ENCODE measurements at places on chromosomes 12 and 14. TPM values are rescaled to one million over a fixed set of nuclear protein-coding genes. Genes with fewer than 3 reads are reported as not detected.

- peaks cover 6% of the 10 kb centered on the region for H3K4me1 ChIP-seq
- H3K27ac ChIP-seq = no peak overlapping the region
- no peaks in the 10 kb centered on the region for H3K27me3 ChIP-seq
- no peak overlapping the region for H3K4me3 ChIP-seq
Measured at GRCh38 chr12:127381043-127381668, 885.8 kb upstream of the TMEM132C start.

The KLHL33 gene
- total RNA-seq = 0.72 TPM

The KRT83 gene
- not detected for total RNA-seq

DNA sequence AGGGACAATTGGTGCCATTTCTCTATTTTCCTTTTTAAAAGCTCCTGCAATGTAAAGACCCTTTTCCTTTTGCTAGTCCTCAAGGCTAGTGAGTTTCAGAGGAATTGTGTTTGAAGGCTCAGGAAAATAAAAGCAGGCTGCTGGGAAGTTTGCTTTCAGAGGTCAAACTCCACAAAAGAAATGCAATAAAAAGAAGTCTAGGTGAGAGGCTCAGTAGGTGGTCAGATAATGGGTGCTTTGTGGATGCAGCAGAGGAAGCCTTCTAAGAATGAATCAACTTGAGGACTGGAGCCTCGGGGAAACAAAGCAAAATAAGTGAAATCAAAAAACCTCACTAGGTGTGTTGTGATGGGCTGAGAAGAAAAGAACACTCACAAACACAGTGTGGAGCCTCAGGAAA, 10.3 kb downstream of the CCDC175 start:
- H3K4me3 ChIP-seq = no peak overlapping the region
- DNase-seq = no peak
- no peaks in the 10 kb centered on the region for H3K4me1 ChIP-seq
- H3K27me3 ChIP-seq = peaks cover 12% of the 10 kb centered on the region

DNA sequence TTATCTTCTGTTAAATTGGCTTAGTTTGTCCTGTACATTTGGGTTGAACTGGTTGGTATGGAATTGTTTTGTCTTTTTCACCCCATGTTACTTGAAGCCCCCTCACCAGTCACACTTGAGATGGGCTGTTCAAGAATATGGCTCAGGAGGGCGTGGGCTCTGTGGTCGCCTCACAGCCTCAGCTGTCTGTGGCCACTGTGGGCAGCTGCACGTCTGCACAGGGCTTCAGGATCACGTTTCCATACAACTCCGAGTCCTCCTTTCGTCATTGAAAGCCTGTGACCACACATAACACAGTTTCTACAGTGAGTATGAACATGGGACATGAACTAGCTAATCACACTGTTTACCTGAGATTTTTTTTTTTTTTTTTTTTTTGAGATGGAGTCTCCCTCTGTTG, 81.3 kb downstream of the MOK start:
- peaks cover 13% of the 10 kb centered on the region for H3K4me1 ChIP-seq
- no peak overlapping the region for H3K27ac ChIP-seq
- DNase-seq = no peak
- no peaks in the 10 kb centered on the region for H3K36me3 ChIP-seq

The C1QL4 gene
- total RNA-seq = not detected

GRCh38 chr12:16454481-16454880, 107.0 kb downstream of the MGST1 start:
- no peaks in the 10 kb centered on the region for H3K27me3 ChIP-seq
- H3K36me3 ChIP-seq = no peaks in the 10 kb centered on the region
- H3K4me3 ChIP-seq = no peak overlapping the region
- no peak overlapping the region for H3K27ac ChIP-seq

- peaks cover 20% of the 10 kb centered on the region for H3K4me1 ChIP-seq
- DNase-seq = no peak
- H3K36me3 ChIP-seq = peaks cover 13% of the 10 kb centered on the region
- H3K27me3 ChIP-seq = no peaks in the 10 kb centered on the region
- no peak overlapping the region for H3K4me3 ChIP-seq
- H3K27ac ChIP-seq = no peak overlapping the region
Measured at GRCh38 chr14:92033906-92034687, 5.8 kb downstream of the TRIP11 start.

DNA sequence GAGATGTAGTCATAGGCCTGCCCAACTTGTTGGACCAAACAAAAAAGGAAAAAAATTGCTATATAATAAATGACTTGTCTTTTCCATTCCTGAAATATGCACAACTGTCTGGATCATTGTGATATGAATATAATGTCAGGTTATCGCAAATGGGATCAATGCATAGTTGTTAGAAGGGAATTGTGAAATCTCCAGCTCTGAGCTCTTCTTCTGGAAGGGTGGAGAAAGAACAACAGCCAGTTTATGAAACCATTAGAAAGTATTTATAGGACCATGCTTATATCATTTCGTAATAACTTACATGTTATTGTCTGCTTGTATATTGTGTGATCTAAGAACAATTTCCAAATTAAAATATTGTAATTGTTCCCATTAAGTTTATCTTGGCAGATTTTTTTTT, 35.7 kb upstream of the HIF1A start:
- H3K27ac ChIP-seq = no peak overlapping the region
- DNase-seq = no peak
- no peaks in the 10 kb centered on the region for H3K27me3 ChIP-seq
- no peak overlapping the region for H3K4me3 ChIP-seq

The SERPINA1 gene
- not detected for total RNA-seq

- no peak overlapping the region for H3K4me3 ChIP-seq
- peaks cover 10% of the 10 kb centered on the region for H3K36me3 ChIP-seq
- DNase-seq = no peak
- no peaks in the 10 kb centered on the region for H3K27me3 ChIP-seq
Measured at GRCh38 chr14:105465209-105466031, 9.2 kb upstream of the CRIP2 start.

DNA sequence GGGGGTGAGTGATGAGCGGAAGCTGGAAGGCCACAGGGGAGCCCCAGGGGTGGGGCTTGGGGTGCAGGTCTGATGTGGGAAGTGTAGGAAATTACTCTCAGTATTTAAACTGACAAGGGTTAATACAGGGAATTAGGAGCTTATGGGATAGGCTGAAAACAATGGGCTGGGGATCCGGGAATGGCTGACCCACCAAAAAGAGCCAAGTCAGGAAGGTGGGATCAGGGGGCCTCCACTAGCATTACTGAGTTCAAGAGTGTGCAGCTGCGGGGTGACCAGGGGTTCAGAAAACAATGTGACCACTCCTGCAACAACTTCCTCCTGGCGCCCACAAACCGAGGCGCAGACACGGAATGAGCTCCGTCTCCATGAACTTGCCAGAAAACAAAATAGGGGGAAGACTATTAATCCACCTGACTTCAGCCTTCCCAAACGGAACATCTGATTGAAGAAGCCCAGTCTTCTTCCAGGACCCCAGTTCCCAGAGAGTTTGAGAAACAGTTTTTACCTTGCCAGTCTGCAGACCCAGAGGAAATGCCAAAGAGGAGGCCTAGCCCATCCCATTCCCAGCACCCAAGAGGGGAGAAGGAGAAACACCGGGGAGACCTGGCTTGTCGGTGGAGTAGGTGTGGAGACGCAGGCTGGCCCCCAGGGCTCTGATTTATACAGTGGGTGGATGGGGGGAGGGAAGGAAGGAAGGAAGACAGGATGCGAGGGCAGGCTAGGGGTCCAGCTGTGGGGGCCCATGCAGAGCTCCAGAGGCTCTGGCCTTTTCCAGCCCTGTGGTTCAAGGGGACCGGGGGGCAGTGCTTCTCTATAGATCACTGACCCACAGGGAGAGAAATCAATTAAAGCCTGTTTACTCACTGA, 16.5 kb upstream of the YY1 start:
- H3K27me3 ChIP-seq = no peaks in the 10 kb centered on the region
- peak overlapping the region; percentile 81 for H3K27ac ChIP-seq
- DNase-seq = peak; percentile 50
- peak overlapping the region; percentile 94 for H3K4me3 ChIP-seq
- no peaks in the 10 kb centered on the region for H3K36me3 ChIP-seq

The CDCA3 gene
- total RNA-seq = 1.9 TPM

GRCh38 chr12:15404485-15404884, 82.2 kb downstream of the PTPRO start:
- H3K27me3 ChIP-seq = peaks cover 2% of the 10 kb centered on the region
- no peak for DNase-seq
- no peaks in the 10 kb centered on the region for H3K4me1 ChIP-seq
- no peak overlapping the region for H3K4me3 ChIP-seq
- H3K27ac ChIP-seq = no peak overlapping the region

The ACRBP gene
- total RNA-seq = 13.7 TPM

The SERPINA4 gene
- total RNA-seq = not detected

- peaks cover 6% of the 10 kb centered on the region for H3K27me3 ChIP-seq
- H3K4me1 ChIP-seq = no peaks in the 10 kb centered on the region
- no peak overlapping the region for H3K27ac ChIP-seq
- no peak for DNase-seq
- H3K36me3 ChIP-seq = no peaks in the 10 kb centered on the region
- H3K4me3 ChIP-seq = no peak overlapping the region
Measured at GRCh38 chr12:106195621-106196027, 52.2 kb downstream of the CKAP4 start.

DNA sequence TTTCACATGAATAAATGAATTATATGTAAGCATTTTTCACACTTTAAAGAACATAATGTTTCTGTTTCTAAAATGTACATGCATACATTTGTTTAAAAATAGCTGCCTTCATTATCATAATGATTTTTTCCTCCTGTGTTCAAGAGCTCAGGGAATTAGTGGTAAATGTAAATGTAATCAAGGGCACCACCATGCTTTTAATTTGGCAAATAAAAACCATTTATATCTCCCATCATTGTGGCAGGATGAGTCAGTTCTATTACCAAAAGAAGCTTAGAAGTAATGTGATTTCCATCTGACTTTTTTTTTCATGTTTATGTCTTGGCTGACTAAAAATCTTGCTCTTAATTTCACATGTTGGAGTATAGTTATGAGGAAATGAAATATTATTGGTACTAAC, 176.1 kb downstream of the GXYLT1 start:
- no peak for DNase-seq
- H3K4me3 ChIP-seq = no peak overlapping the region
- H3K36me3 ChIP-seq = no peaks in the 10 kb centered on the region

The GPR135 gene
- 1.3 TPM for total RNA-seq

The TEX52 gene
- total RNA-seq = not detected

DNA sequence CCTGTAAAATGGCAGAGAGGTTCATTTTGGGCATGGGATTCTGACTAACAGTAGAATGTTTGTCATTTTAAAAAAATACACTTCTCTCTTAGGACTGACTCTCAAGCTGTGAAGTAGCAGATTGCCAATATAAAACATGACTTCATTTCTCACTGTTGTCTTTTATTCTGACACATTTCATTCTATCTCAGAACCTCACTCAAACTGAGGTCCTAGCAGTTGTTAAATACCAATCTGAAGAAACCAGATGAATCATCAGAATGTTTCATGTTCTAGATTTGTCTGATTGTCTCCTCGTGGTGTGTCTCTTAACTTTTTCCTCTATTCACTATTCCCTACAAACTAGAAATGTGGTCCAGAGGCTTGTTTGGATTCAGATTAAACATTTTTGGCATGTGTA, 276.5 kb upstream of the NPAS3 start:
- no peaks in the 10 kb centered on the region for H3K27me3 ChIP-seq
- H3K4me1 ChIP-seq = no peaks in the 10 kb centered on the region
- no peak overlapping the region for H3K27ac ChIP-seq

- no peak for DNase-seq
- H3K4me3 ChIP-seq = no peak overlapping the region
- no peaks in the 10 kb centered on the region for H3K4me1 ChIP-seq
Measured at GRCh38 chr12:16610001-16610585, 4.1 kb upstream of the LMO3 start.

DNA sequence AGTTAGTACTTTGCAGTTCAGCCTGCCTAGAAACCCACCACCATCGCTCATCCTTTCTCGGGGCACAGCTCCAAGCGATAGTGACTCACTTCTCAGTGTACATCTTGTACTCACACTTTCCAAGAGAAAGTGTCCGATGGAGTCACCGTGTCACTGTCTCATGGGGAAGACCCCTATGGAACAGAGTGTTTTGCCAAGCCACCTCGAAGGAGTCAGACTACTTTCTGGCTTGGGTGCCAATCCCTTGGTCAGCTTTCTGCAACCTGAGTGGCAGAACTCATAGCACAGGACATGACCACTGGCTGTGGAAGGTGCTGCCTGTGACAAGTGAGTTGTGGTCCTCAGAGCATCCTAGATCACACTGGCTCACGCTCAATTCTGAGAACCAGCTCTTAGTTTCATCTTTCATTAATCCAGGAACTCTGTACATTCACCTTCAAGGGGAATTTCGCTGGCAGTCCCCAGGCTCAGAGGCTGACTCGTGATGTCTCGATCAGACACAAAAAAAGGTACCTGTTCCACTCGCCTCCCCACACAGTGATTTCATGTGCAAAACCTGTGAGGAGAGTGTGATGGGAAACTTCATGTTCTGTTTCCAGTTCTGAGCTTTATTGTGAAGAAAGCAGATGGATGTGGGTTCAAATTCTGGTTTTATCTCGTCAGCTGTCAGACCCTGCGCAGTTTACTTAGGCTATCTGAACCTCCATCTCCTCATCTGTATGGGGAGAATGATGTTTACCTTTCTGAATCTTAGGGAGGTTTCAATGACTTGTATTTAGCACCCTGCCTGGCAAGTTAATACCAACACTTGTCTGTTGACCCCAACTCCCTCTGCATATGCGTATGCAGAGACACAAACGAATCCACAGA, 127.3 kb upstream of the CCND2 start:
- H3K4me1 ChIP-seq = peaks cover 72% of the 10 kb centered on the region
- peak; percentile 60 for DNase-seq
- H3K27me3 ChIP-seq = no peaks in the 10 kb centered on the region
- H3K4me3 ChIP-seq = peak overlapping the region; percentile 58

- H3K36me3 ChIP-seq = no peaks in the 10 kb centered on the region
- H3K27me3 ChIP-seq = no peaks in the 10 kb centered on the region
- H3K27ac ChIP-seq = no peak overlapping the region
- no peaks in the 10 kb centered on the region for H3K4me1 ChIP-seq
- no peak for DNase-seq
- no peak overlapping the region for H3K4me3 ChIP-seq
Measured at GRCh38 chr12:115638733-115639647, 638.5 kb downstream of the MED13L start.

The SLC8A3 gene
- 0.37 TPM for total RNA-seq

DNA sequence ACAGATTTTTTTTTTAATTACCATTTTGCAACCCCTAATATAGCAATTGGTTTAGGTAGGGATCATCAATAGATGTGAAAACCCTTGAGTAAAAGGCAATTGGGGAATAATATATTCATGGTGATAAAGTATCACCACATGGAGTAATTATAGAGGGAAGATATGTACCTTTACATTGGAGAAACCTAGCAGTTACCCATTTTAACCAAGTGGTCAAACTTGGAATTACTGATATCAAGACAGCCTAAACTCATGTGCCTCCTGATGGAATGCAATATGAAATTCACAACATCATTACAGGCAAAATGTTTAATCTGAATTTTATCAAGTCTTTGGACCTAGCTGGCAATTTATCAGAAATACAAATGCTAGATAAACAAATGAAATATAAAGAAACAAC, 6.7 kb upstream of the SLC10A1 start:
- H3K36me3 ChIP-seq = no peaks in the 10 kb centered on the region
- no peak overlapping the region for H3K4me3 ChIP-seq
- H3K27me3 ChIP-seq = no peaks in the 10 kb centered on the region
- H3K4me1 ChIP-seq = no peaks in the 10 kb centered on the region

The NPFF gene
- not detected for total RNA-seq

All from CD4-positive, CD25-positive, alpha-beta regulatory T cell (primary cell).